ENCODE measurements at places on chromosomes 1 and 21.

- H3K27ac ChIP-seq = no peak overlapping the region
- no peaks in the 10 kb centered on the region for H3K4me1 ChIP-seq
Observed at GRCh38 chr1:161047436-161048420, 2.0 kb upstream of the USF1 start.

DNA sequence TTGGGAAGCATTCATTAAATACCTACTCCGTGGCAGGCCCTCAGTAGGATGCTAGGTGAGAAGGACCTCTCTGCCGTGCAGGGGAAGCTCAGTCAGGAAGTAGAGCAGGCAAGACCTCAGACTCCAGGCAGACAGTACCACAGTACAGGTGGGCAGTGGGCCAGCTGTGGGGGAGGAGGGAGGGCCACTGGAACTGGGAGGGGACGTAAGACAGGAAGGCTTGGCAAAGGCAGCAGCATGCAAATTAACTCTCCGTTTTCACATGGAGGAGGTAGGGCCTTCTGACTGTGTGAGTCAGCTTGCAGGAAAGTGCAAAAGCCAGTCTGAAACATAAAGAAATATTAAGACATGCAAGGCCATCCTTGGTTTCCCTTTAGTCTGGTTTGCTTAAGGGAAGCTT is 157.7 kb downstream of the TRIM33 start:
- H3K4me1 ChIP-seq = peaks cover 2% of the 10 kb centered on the region
- H3K27ac ChIP-seq = no peak overlapping the region
- no peaks in the 10 kb centered on the region for H3K27me3 ChIP-seq
- no peak overlapping the region for H3K4me3 ChIP-seq

- DNase-seq = no peak
- no peak overlapping the region for H3K27ac ChIP-seq
- H3K27me3 ChIP-seq = no peaks in the 10 kb centered on the region
- H3K4me1 ChIP-seq = no peaks in the 10 kb centered on the region
- H3K4me3 ChIP-seq = no peak overlapping the region
Observed at GRCh38 chr1:109490934-109491302, 3.0 kb upstream of the CYB561D1 start.

DNA sequence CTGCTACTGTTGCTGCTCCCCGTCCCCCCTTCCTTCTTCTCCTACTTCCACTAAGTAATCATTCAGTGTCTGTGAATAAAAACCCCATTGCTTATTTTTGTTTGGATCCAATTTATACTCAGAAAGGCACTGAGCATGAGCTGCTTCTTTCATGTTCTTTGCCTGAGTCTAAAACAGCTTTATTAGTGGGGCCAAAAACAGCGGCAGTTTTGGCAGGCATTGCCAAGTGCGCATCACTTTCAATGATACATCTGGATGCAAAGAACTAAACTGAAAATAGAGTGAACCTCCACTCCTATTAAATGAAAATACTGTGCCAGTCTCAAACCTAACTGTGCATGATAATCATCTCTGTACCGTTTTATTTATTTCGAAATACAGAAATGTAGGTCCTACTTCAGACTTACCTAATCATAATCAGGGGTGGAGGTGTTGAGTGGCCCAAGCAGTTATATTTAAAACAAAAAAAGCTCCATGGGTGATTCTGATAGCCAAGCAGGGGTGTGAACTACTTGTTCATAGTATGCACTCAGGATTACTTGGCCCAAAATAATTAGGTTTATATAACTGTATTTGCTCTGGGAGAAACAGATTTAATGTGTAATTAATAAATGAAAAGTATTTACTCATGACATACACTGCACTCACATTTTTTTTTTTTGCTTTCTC is 48.4 kb downstream of the NEK7 start:
- H3K36me3 ChIP-seq = no peaks in the 10 kb centered on the region
- no peaks in the 10 kb centered on the region for H3K27me3 ChIP-seq
- H3K4me3 ChIP-seq = no peak overlapping the region
- no peaks in the 10 kb centered on the region for H3K4me1 ChIP-seq
- H3K27ac ChIP-seq = no peak overlapping the region
- no peak for DNase-seq

GRCh38 chr1:115051850-115052249 is 22.2 kb downstream of the TSHB start:
- no peak for DNase-seq
- H3K27me3 ChIP-seq = no peaks in the 10 kb centered on the region

DNA sequence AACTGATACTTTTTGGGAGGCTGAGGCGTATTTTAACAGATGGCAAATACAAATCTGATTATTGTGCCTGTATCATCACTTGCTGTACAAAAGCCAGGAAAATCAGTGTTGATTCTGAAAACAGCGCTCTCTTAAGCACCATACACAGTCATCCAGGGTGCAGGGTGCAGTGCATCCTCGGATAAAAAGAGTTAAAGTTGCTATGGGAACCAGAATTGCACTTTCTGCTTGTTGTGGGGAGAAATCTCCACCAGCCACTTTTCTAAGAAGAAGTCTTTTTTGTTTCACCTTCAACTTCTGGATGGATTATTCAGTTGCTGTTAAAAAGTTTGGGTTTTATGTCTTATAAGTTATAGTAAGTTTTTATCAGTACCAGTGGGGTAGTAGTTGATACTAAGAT is 3.8 kb downstream of the LAMC1 start:
- H3K36me3 ChIP-seq = no peaks in the 10 kb centered on the region
- H3K27me3 ChIP-seq = no peaks in the 10 kb centered on the region
- no peak for DNase-seq
- H3K4me3 ChIP-seq = no peak overlapping the region
- H3K4me1 ChIP-seq = no peaks in the 10 kb centered on the region
- H3K27ac ChIP-seq = no peak overlapping the region

GRCh38 chr1:167630568-167631385 is 745 bp downstream of the RCSD1 start:
- H3K4me3 ChIP-seq = peak overlapping the region; percentile 60
- H3K27ac ChIP-seq = no peak overlapping the region
- H3K27me3 ChIP-seq = peaks cover 29% of the 10 kb centered on the region
- H3K4me1 ChIP-seq = peaks cover 3% of the 10 kb centered on the region
- H3K36me3 ChIP-seq = no peaks in the 10 kb centered on the region

DNA sequence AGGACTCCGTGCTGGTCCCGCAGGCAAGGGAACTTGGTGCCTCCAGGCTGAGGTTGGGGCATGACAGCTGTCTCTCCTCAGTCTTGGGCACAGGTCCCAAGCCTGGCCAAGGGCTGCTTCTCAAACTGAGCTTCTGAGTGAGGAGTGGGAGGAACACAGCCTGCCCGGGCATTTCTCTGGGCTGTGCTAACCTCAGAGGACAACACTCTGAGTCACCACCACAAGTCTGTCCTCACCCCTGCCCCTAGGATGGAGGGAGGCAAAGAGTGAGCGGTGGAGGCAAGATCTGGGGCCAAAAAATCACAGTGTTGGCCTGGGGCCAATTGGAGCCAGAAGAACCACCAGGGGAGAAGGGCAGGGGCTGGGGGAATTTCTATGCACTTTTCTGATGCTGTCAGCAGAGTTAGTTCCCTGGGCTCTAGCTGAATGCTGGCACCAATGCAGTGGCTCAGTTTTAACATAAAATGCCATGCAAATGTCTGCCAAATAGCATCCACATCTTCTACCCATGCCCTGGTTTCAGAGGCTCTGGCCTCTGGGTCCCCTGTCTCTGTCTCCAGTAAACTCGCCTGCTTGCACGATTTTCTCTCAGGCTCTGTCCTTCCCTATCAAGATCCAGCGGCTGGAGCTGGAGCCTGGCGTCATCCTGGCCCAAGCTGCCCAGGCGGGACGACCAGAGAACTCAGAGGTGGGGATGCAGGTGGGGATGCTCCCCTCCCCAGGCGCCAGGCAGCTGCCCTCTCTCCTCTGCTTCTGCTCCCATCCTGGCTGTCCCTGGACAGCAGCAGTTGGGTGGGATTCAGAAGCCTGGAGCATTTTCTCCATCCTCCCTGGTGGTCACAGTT is 11.0 kb upstream of the CDK18 start:
- peaks cover 10% of the 10 kb centered on the region for H3K4me1 ChIP-seq
- H3K36me3 ChIP-seq = no peaks in the 10 kb centered on the region
- H3K27ac ChIP-seq = no peak overlapping the region

GRCh38 chr1:109895720-109896504 is 14.7 kb upstream of the CSF1 start:
- no peak overlapping the region for H3K27ac ChIP-seq
- DNase-seq = no peak

DNA sequence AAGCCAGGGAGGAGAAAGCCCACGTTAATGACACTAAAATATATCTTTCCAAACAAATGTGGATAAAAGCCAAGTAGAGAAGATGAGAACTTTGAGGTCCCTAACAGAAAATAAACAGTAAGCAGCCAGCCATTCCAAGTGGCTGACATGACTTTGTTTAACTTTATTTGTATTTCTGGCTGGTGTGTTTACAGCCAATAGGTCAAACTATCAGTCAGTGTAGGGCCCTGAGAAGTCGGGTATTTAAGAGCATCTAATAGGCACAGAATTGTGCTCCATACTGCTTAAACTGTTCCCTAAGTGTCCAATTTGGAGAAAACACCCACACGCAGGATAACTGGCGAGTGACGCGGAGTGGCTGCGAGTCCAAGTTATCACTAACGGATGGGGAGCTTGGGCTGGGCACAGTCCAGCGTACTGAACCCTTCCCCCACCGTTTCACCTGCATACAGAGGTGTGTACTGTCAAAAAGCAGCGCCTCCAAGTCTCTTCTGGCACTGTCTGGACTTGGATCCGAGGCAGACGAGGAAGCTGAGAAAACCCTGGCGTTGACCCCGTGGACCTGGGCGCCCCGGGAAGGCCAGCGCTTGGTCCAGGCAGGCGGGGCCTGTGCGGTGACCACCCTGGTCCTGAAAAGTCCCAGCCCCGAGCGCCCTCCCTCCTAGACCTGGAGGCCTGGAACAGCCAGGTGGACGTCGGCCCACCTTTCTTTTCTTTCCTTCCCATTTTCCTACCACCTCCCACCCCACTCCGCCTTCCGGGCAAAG is 662 bp upstream of the LGALS8 start:
- H3K36me3 ChIP-seq = no peaks in the 10 kb centered on the region
- 0 out of 2 replicates have a peak, but pooled peaks cover 2% of the 10 kb centered on the region for H3K27me3 ChIP-seq
- H3K4me1 ChIP-seq = peaks cover 2% of the 10 kb centered on the region
- peak overlapping the region; percentile 85 for H3K4me3 ChIP-seq
- DNase-seq = no peak

- no peak overlapping the region for H3K4me3 ChIP-seq
- no peak for DNase-seq
- H3K4me1 ChIP-seq = no peaks in the 10 kb centered on the region
- H3K27ac ChIP-seq = no peak overlapping the region
- H3K36me3 ChIP-seq = no peaks in the 10 kb centered on the region
Observed at GRCh38 chr1:41742219-41742618, 176.5 kb downstream of the HIVEP3 start.

DNA sequence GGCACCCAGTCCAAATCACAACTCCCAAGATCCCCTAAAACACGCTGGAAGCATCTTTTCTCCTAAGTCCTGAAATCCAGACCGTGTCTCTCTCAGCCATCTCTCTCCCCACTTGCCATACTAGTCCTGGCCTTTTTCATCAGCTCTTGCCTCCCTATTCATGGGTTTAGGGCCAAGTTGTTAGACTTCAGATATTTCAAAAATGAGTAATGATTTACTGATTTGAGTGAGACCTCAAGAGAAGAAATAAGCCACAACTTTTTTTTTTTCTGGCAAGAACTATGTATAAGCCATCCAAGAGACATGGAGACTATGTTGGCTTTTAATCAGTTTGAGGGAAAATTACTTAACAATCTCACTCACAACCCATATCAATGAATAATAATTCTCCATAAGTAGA is 62.5 kb downstream of the TBX15 start:
- H3K27ac ChIP-seq = no peak overlapping the region
- H3K36me3 ChIP-seq = no peaks in the 10 kb centered on the region
- H3K27me3 ChIP-seq = no peaks in the 10 kb centered on the region
- no peak for DNase-seq

- H3K27ac ChIP-seq = no peak overlapping the region
- no peaks in the 10 kb centered on the region for H3K36me3 ChIP-seq
- H3K27me3 ChIP-seq = no peaks in the 10 kb centered on the region
- DNase-seq = no peak
Observed at GRCh38 chr1:48371598-48371997, 100.4 kb downstream of the SPATA6 start.

GRCh38 chr21:33825915-33826314 is 89.7 kb downstream of the ATP5PO start:
- no peaks in the 10 kb centered on the region for H3K27me3 ChIP-seq
- no peak for DNase-seq
- H3K4me1 ChIP-seq = no peaks in the 10 kb centered on the region
- no peak overlapping the region for H3K4me3 ChIP-seq
- no peak overlapping the region for H3K27ac ChIP-seq

DNA sequence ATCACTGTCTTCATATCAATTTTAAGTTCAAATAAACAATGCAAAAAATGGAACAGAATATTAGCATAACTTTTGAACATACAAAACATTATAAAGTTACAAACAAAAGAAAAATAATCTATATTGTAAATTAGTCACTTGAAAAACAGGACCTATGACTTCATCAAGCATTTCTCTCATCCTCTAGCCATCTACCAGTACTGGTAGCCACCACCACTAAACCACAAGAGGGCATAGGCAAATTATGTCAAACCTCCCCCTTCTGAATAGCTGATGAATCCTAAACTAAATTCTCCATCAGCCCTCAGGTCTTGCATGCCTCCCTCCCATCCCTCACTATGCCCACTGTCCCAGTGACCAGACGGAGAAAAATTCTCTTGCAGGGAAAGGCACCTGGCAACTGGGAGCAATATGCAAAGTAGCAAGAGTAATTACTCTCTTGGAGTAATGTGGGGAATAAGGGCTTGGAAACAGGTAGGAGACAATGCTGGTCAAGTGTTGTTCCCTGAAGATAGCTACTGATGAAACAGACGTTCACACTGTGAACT is 37.1 kb downstream of the SSX2IP start:
- H3K4me3 ChIP-seq = no peak overlapping the region
- no peaks in the 10 kb centered on the region for H3K27me3 ChIP-seq
- no peaks in the 10 kb centered on the region for H3K4me1 ChIP-seq
- H3K36me3 ChIP-seq = peaks cover 2% of the 10 kb centered on the region

GRCh38 chr1:27577504-27578188 is 26.3 kb downstream of the AHDC1 start:
- H3K36me3 ChIP-seq = no peaks in the 10 kb centered on the region
- no peak overlapping the region for H3K4me3 ChIP-seq
- DNase-seq = no peak
- H3K4me1 ChIP-seq = peaks cover 17% of the 10 kb centered on the region
- no peaks in the 10 kb centered on the region for H3K27me3 ChIP-seq
- H3K27ac ChIP-seq = no peak overlapping the region

DNA sequence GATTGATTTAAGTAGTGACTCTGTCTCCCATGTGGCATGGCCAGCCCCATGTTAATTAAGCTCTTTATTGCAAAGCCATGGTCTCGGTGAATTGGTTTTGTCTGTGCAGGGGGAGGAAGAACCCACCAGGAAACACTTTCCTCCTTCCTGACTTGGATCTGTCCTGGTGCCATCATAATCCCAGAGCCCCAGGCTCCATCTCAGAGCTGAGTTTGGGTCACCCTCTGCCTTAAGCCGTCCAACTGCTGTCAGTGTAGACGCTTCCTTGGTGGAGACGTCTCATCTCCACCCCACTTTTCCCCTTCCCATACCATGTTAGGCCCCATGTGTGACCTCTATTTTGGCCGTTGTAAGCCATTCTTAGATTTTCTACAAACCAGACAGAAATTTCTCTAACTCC is 36.0 kb upstream of the COL6A2 start:
- H3K4me3 ChIP-seq = no peak overlapping the region
- H3K27ac ChIP-seq = no peak overlapping the region
- DNase-seq = no peak
- no peaks in the 10 kb centered on the region for H3K36me3 ChIP-seq
- no peaks in the 10 kb centered on the region for H3K27me3 ChIP-seq
- no peaks in the 10 kb centered on the region for H3K4me1 ChIP-seq
